Upper lobe of right lung (tissue), 1 donor: ENCODE measurements at places on chromosomes 1 and 21. TPM values are rescaled to one million over a fixed set of nuclear protein-coding genes. Genes with fewer than 3 reads are reported as not detected.

GRCh38 chr21:39705849-39706248, 39.1 kb upstream of the IGSF5 start:
- H3K36me3 ChIP-seq, result no peaks in the 10 kb centered on the region
- no peak overlapping the region for H3K4me3 ChIP-seq
- DNase-seq, result no peak

DNA sequence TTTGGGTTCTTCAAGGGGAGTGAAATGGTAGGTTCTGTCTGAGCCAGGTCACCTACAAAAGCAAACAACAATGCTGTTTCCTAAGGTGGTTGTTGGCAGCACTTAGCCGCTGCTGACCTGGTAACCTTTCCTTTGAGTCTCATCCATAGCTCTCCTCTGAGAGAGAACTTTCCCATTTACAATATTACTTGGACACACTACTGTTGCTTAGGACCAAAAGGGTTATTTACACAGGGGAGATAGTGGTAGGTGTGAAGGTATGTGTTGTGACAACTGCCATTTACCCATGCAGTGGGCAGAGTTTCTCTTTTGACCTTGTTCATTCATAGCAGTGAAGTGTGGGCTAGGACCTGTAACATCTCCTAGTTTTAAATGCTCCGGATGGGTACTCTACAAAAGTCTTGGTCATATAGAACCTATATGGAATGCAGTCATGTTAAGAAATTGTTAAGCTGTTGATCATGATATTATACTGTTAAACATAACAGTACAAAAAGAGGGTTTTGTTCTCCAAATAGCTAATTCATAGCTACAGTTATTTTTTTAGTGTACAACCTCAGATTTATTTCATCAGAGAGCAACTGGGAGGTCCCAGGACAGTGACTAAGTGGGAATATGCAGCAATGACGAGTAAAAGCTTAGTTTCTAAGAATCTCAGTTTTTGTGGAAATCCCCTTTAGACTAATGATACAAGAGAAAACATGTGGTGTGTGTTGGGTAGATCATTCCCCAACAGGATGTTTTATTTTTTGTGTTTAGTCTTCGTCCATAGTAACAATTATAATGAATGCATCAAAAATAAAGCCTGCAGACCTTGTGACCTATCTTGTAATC, 219.7 kb downstream of the NFIA start:
- H3K27ac ChIP-seq, result peak overlapping the region; percentile 1
- no peaks in the 10 kb centered on the region for H3K27me3 ChIP-seq
- DNase-seq, result no peak
- H3K4me1 ChIP-seq, result peaks cover 22% of the 10 kb centered on the region
- no peaks in the 10 kb centered on the region for H3K36me3 ChIP-seq

Gene CCDC17
- total RNA-seq, result 5.0 TPM

GRCh38 chr1:25704267-25704691, 87.7 kb downstream of the MAN1C1 start:
- no peak overlapping the region for H3K27ac ChIP-seq
- no peak for DNase-seq
- no peak overlapping the region for H3K4me3 ChIP-seq

- no peaks in the 10 kb centered on the region for H3K4me1 ChIP-seq
- no peak overlapping the region for H3K4me3 ChIP-seq
- H3K36me3 ChIP-seq, result no peaks in the 10 kb centered on the region
- no peaks in the 10 kb centered on the region for H3K27me3 ChIP-seq
- DNase-seq, result no peak
- no peak overlapping the region for H3K27ac ChIP-seq
These were observed 87.7 kb downstream of the ST6GALNAC3 start for GRCh38 chr1:76162254-76162653.

GRCh38 chr1:211732293-211732980, 57.0 kb upstream of the NEK2 start:
- no peaks in the 10 kb centered on the region for H3K36me3 ChIP-seq
- no peak overlapping the region for H3K4me3 ChIP-seq
- DNase-seq, result no peak
- H3K4me1 ChIP-seq, result no peaks in the 10 kb centered on the region
- no peak overlapping the region for H3K27ac ChIP-seq
- H3K27me3 ChIP-seq, result no peaks in the 10 kb centered on the region

Gene GPA33
- total RNA-seq, result 0.90 TPM

Gene GCSAML
- 2.7 TPM for total RNA-seq

DNA sequence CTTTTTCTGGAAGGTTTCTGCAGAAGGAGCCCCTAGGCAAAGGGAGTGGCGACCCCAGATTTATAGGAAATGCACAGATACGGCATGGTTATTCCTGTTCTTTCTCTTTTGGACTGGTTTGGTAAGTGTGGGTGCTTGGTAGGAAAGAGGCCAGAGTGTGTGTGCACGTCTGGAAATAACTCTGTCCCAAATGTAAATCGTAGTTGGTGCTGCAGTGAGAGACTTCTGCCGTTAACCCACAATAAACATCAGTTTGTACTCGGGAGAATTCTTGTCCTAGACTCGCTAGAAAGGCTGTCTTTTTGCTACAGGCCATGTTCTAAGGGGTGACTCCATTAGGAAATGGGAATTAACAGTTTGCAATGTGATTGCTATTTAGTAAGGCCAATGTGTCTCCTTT, 779 bp downstream of the SLC44A3 start:
- H3K4me1 ChIP-seq, result peaks cover 15% of the 10 kb centered on the region
- peak overlapping the region; percentile 66 for H3K4me3 ChIP-seq
- H3K27ac ChIP-seq, result peak overlapping the region; percentile 73

GRCh38 chr1:10631121-10631810, 156.5 kb downstream of the PEX14 start:
- H3K4me3 ChIP-seq, result no peak overlapping the region
- H3K4me1 ChIP-seq, result peaks cover 19% of the 10 kb centered on the region
- no peak overlapping the region for H3K27ac ChIP-seq
- peak; percentile 61 for DNase-seq

DNA sequence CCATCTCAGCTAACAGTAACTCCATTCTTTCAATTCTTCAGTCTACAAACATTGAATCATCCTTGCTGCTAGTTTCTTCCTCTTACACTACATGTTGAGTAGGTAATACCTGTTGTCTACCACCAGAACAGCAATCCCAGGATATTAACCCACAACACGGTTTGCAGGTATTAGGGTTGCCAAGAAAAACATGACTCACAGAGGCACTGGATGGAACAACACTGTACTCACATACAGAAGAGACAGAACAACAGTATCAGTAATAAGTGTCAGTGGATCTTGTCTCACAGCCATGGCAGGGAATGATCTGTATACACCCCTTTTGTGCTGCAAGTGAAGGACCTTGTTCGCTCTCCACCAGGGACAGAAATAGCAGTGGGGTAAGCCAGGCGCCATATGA, 212.1 kb downstream of the GPR52 start:
- H3K27ac ChIP-seq, result no peak overlapping the region
- no peak for DNase-seq
- H3K27me3 ChIP-seq, result no peaks in the 10 kb centered on the region
- no peaks in the 10 kb centered on the region for H3K36me3 ChIP-seq

- H3K4me1 ChIP-seq, result peaks cover 69% of the 10 kb centered on the region
- H3K36me3 ChIP-seq, result peaks cover 5% of the 10 kb centered on the region
- H3K27me3 ChIP-seq, result no peaks in the 10 kb centered on the region
These were observed 36.9 kb downstream of the EIF2D start for GRCh38 chr1:206575165-206575893.

GRCh38 chr1:40438391-40439015, 11.8 kb upstream of the ZFP69B start:
- no peak overlapping the region for H3K27ac ChIP-seq
- no peak overlapping the region for H3K4me3 ChIP-seq
- H3K27me3 ChIP-seq, result no peaks in the 10 kb centered on the region
- H3K4me1 ChIP-seq, result no peaks in the 10 kb centered on the region

DNA sequence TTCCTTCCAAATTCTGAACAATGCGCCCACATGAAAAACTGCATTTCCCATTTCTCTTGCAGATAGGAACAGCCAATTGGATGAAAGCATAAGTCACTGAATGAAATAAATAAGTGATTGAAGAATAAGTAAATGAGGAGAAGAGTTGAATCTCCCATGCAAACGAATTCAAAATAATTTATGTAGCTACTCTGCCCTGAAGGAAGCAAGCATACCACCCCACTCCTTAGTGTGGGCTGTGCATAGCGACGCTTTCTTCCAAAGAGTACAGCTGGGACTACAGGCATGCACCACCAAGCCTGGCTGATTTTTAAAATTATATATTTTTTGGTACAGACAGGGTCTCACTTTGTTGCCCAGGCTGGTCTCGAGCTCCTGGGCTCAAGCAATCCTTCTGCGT, 16.5 kb upstream of the RIMKLA start:
- H3K27ac ChIP-seq, result no peak overlapping the region
- H3K4me3 ChIP-seq, result no peak overlapping the region
- no peaks in the 10 kb centered on the region for H3K36me3 ChIP-seq
- no peaks in the 10 kb centered on the region for H3K4me1 ChIP-seq
- no peaks in the 10 kb centered on the region for H3K27me3 ChIP-seq
